Effector memory CD8-positive, alpha-beta T cell (primary cell): ENCODE measurements at places on chromosomes 5 and 9.
A peak's percentile ranks its signal among the peaks of the same experiment; 100 is the strongest.

DNA sequence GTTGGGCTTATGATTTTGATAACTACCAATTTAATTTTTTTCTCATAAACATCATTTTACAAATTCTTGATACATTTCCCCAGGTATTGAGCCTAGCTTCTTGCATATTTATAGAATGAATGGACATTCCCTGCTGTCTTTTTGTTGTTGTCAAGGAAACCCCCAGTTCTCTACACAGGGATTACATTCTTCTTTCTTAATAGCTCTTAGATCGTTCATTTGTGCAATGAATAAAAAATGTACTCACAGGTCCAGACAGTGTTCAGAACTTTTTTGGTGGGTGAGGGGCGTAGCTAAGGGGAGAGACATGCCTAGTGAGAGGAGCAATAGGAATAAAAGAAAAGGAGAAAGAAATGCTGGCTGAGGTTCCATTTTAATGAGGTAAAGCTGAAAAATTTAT, 58.6 kb downstream of the VCAN start:
- H3K36me3 ChIP-seq: no peaks in the 10 kb centered on the region
- no peak for DNase-seq
- H3K27ac ChIP-seq: no peak overlapping the region
- no peak overlapping the region for H3K4me3 ChIP-seq
- H3K4me1 ChIP-seq: no peaks in the 10 kb centered on the region
- no peaks in the 10 kb centered on the region for H3K27me3 ChIP-seq

- H3K4me3 ChIP-seq: no peak overlapping the region
- H3K4me1 ChIP-seq: no peaks in the 10 kb centered on the region
- no peaks in the 10 kb centered on the region for H3K36me3 ChIP-seq
- H3K27me3 ChIP-seq: peaks cover 51% of the 10 kb centered on the region
These were observed 129.9 kb upstream of the ANKH start for GRCh38 chr5:15001517-15001916.

DNA sequence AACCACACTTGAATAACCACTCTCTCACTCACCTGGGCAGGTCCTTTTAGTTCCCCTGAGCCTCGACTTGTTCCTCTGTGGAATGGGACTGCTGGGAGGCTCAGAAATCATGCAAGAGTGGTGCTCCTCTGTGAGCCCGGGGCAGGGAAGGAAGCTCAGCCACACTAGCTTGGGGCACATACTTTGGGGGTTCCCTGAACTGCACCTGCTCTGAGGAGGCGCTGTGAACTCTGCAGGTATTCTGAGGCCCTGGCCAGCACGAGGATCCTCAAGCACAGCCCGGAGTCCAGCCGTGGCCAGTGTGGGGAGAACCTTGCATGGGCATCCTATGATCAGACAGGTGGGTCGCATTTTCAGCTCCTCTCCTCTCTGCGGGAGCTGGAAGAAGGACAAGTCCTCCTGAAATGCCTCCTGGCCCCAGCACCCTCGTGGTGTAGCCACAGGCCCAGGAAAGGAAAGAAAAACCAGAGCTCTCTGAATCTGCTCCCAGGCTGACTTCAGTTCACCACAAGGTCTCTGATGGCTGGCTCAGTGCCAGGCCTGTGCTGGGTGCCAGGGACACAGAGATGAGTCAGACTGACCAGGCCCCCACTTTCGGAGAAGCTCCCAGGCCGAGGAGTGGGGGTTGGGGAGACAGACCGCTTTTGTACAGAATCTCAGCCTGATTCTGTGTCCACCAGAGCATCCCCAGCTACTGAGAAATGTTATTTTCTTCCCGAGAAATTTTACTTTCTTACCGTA, 11.9 kb downstream of the GLIPR2 start:
- H3K36me3 ChIP-seq: peaks cover 39% of the 10 kb centered on the region
- peaks cover 72% of the 10 kb centered on the region for H3K4me1 ChIP-seq
- peak overlapping the region; percentile 30 for H3K4me3 ChIP-seq
- H3K27me3 ChIP-seq: no peaks in the 10 kb centered on the region

DNA sequence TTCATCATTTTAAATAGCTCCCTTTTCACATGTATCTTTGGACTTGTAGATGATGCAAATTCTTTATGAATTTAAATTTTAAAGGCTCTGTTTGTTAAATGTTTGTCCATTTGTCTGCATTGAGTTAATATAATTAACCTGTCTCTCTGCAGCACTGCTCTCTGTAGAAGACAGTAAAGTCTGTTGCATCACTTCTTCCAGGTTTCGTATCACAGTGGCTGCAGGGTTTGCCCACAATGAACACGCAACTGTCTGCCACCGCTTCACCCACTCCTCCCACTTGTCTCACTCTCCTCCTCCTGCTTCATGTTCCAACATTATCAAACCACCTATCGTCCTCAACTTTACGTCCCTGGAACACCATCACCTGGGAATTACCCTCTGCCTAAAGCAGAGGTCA, 231.3 kb upstream of the SLC30A5 start:
- H3K27me3 ChIP-seq: peaks cover 30% of the 10 kb centered on the region
- no peaks in the 10 kb centered on the region for H3K4me1 ChIP-seq
- H3K36me3 ChIP-seq: no peaks in the 10 kb centered on the region
- H3K27ac ChIP-seq: no peak overlapping the region
- no peak for DNase-seq

- H3K4me3 ChIP-seq: no peak overlapping the region
- DNase-seq: no peak
- H3K27ac ChIP-seq: no peak overlapping the region
- H3K27me3 ChIP-seq: peaks cover 4% of the 10 kb centered on the region
- H3K4me1 ChIP-seq: peaks cover 4% of the 10 kb centered on the region
These were observed 5.7 kb upstream of the PRXL2C start for GRCh38 chr9:96660692-96661248.

- H3K4me3 ChIP-seq: no peak overlapping the region
- H3K27me3 ChIP-seq: peaks cover 66% of the 10 kb centered on the region
- peak; percentile 44 for DNase-seq
- peaks cover 3% of the 10 kb centered on the region for H3K36me3 ChIP-seq
These were observed 65.0 kb downstream of the FGF18 start for GRCh38 chr5:171484460-171484899.

- no peaks in the 10 kb centered on the region for H3K36me3 ChIP-seq
- peaks cover 6% of the 10 kb centered on the region for H3K27me3 ChIP-seq
- no peak overlapping the region for H3K27ac ChIP-seq
- H3K4me1 ChIP-seq: no peaks in the 10 kb centered on the region
- no peak for DNase-seq
These were observed 75.7 kb upstream of the SMARCA2 start for GRCh38 chr9:1939466-1939865.

- no peaks in the 10 kb centered on the region for H3K36me3 ChIP-seq
- DNase-seq: no peak
- no peak overlapping the region for H3K4me3 ChIP-seq
- H3K27ac ChIP-seq: no peak overlapping the region
These were observed 179.8 kb downstream of the FANCC start for GRCh38 chr9:95137587-95138145.

- DNase-seq: no peak
- no peak overlapping the region for H3K27ac ChIP-seq
- H3K4me1 ChIP-seq: no peaks in the 10 kb centered on the region
- H3K4me3 ChIP-seq: no peak overlapping the region
These were observed 93.8 kb upstream of the PPP1R26 start for GRCh38 chr9:135385793-135386192.

- H3K4me1 ChIP-seq: no peaks in the 10 kb centered on the region
- no peak for DNase-seq
- H3K27me3 ChIP-seq: peaks cover 16% of the 10 kb centered on the region
- no peak overlapping the region for H3K4me3 ChIP-seq
- H3K27ac ChIP-seq: no peak overlapping the region
These were observed 117.0 kb downstream of the CARTPT start for GRCh38 chr5:71836084-71836483.

DNA sequence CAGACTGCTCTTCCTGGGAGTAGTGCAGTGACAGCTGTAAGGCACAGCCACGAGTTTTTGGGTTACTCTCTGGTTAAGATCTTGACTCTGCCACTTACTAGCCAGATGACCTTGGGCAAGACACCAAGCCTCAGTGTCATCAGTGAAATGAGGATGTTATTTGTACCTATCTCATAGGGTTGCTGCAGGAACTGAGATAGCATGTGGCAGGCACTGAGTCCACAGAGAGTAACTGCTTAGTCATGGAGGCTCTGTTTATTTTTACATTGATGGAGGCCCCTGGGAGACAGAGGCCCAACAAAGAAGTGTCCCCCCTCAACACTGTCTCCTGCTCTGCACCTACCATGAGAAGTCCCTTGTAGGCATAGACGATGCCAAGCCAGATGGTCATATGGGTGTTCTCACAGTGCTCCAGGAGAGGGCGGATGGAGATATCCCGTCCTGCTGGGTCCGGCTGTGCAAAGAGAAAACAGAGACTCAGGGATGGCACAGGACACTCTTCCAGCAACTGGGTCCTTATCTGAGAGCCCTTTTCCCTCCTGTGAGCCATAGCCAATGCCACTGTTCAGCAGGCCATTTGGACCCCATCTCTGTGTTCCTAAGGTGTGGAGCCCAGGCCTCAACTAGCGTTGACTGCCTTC, 55.4 kb upstream of the TBC1D2 start:
- no peak for DNase-seq
- H3K27me3 ChIP-seq: peaks cover 23% of the 10 kb centered on the region
- H3K4me3 ChIP-seq: no peak overlapping the region
- H3K36me3 ChIP-seq: peaks cover 2% of the 10 kb centered on the region
- H3K27ac ChIP-seq: no peak overlapping the region

DNA sequence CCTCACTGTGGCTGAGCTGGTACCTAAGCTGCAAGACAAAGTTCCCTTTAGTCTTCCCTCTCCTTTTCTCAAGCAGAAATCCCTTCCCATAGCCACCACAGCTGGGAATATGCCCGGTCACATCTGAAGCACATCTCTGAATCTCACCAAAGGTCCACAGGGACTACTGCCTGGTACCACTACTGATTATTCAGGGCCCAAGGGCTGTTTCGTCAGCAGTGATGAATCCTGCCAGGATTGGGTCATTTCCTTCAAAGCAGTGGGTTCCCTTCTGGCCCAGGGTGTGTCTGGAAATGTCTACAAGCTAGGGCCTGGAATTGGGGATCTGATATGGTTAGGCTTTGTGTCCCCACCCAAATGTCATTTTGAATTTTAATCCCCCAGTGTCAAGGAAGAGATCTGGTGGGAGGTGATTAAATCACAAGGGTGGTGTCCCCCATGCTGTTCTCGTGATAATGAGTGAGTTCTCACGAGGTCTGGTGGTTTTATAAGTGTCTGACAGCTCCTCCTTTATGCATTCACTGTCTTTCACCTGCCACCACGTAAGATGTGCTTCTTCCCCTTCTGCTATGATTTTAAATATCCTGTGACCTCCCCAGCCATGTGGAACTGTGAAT, 83.2 kb upstream of the FST start:
- H3K4me3 ChIP-seq: no peak overlapping the region
- H3K4me1 ChIP-seq: no peaks in the 10 kb centered on the region
- DNase-seq: no peak
- no peaks in the 10 kb centered on the region for H3K36me3 ChIP-seq
- peaks cover 4% of the 10 kb centered on the region for H3K27me3 ChIP-seq
- no peak overlapping the region for H3K27ac ChIP-seq

GRCh38 chr9:93302586-93303257, 118.8 kb downstream of the WNK2 start:
- peak; percentile 45 for DNase-seq
- H3K36me3 ChIP-seq: peaks cover 7% of the 10 kb centered on the region
- peaks cover 3% of the 10 kb centered on the region for H3K4me1 ChIP-seq
- H3K4me3 ChIP-seq: no peak overlapping the region
- no peak overlapping the region for H3K27ac ChIP-seq
- peaks cover 49% of the 10 kb centered on the region for H3K27me3 ChIP-seq
